Skeletal muscle tissue (tissue), 5 donors: ENCODE measurements at places on chromosomes 4 and X. TPM values are rescaled to one million over a fixed set of nuclear protein-coding genes. Genes with fewer than 3 reads are reported as not detected.

The VEGFC gene
- 6.8 TPM for total RNA-seq

The TCEAL5 gene
- total RNA-seq: 0.52 TPM

The TSPAN7 gene
- 25.6 TPM for total RNA-seq

The SERTM2 gene
- 0.52 TPM for total RNA-seq

The CD38 gene
- total RNA-seq: 1.0 TPM

The FGFBP2 gene
- not detected for total RNA-seq

The GASK1B gene
- 24.5 TPM for total RNA-seq

The DGAT2L6 gene
- not detected for total RNA-seq

The TMEM31 gene
- total RNA-seq: not detected

The NSG1 gene
- total RNA-seq: 1.0 TPM

The GLRA3 gene
- not detected for total RNA-seq

The TAF7L gene
- not detected for total RNA-seq

The CYBB gene
- 41.2 TPM for total RNA-seq

The RS1 gene
- under 0.01 TPM for total RNA-seq

The PPP2R3B gene
- total RNA-seq: 172 TPM

The CPZ gene
- 11.5 TPM for total RNA-seq

The HDX gene
- total RNA-seq: 2.6 TPM

The AFM gene
- not detected for total RNA-seq

The DHRSX gene
- 9.9 TPM for total RNA-seq

The FAM236D gene
- not detected for total RNA-seq

The SCML2 gene
- total RNA-seq: 7.3 TPM

The ANK2 gene
- total RNA-seq: 383 TPM

The MYL5 gene
- total RNA-seq: 978 TPM

The SPINK2 gene
- total RNA-seq: not detected

The MAPK10 gene
- 8.9 TPM for total RNA-seq

The ADGRL3 gene
- 59.0 TPM for total RNA-seq

The FHDC1 gene
- 3.7 TPM for total RNA-seq

The UGT2A1 gene
- under 0.01 TPM for total RNA-seq

The PWWP3B gene
- total RNA-seq: 23.0 TPM

The IL1RAPL2 gene
- total RNA-seq: 1.0 TPM

The MAGED4 gene
- total RNA-seq: 15.1 TPM

The GPRIN3 gene
- total RNA-seq: 3.7 TPM
